ENCODE measurements at places on chromosomes 6 and 20.

GRCh38 chr6:117481278-117481925 is 1.1 kb upstream of the DCBLD1 start:
- no peak for DNase-seq

DNA sequence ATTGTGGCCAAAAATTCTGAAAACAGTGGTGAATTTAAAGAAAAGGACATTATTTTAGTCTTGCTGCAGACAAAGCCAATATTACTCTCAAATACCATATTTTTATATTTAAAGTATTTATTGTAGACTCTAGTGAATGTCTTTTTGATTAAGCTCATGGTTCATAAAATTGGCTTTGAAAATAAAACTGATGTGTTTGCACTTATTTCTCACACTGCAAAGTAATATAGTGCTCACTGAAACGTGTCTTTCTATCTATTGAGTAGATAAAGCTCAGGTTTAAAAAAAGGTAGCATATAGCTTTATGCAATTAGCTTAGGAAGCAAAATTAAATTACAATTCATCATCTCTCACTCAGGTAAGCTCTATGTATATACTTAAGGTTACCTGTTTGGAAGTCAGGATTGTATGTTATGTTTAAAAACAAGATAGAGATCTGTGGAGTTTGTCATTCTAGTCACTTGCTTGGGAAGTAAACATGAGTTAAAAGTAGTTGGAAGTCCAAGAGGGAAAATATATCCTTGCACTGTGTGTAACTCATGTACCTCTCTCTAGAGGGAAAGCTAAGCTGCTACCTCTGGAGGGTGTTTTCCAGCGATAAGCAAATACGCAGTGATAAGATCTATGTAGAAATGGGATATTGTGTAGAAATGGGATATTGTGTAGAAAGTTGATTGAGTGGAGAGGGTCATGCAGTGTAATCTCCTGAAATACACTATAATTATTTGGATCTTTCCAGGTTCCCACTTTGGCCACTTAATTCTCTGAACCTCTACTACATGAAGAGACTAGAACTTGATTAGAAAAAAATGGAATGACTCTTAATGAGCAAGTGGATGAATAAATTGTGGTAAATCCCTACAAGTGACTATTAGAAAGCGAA is 29.9 kb upstream of the SPTLC3 start:
- no peak for DNase-seq

GRCh38 chr6:135921188-135921587 is 69.7 kb downstream of the PDE7B start:
- no peak for DNase-seq

- no peak for DNase-seq
Measured at GRCh38 chr20:48711696-48712464, 115.9 kb downstream of the PREX1 start.

DNA sequence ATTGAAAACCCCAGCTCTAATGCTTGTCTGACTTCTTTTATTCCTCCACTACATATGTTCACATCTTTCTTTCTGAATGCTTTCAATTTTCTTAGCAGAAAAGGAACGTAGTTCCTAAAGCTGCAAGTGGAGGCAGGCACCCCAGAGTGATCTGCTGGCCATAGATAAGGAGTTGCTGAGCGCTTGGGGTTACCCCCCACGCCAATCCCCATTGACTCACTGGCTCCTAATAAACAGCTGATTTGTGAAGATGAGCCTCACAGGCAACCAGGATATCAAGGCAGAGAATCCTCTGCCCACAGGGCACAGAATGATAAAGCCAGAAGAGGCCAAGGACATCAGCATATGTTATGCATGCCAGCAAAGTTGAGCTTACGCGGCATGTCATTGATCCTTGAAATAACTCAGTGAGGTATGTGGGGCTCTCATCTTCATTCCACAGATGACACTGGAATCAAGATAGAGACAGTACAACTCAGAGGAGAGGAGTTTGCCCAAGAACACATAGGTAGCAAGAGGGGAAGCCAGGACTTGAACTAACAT is 129.1 kb upstream of the PTPRT start:
- DNase-seq = no peak

Data from AG10803 (cell line).